Activated CD8-positive, alpha-beta memory T cell treated with anti-CD3 and anti-CD28 coated beads for 1 hour (primary cell): ENCODE measurements at places on chromosomes 5 and 9.

DNA sequence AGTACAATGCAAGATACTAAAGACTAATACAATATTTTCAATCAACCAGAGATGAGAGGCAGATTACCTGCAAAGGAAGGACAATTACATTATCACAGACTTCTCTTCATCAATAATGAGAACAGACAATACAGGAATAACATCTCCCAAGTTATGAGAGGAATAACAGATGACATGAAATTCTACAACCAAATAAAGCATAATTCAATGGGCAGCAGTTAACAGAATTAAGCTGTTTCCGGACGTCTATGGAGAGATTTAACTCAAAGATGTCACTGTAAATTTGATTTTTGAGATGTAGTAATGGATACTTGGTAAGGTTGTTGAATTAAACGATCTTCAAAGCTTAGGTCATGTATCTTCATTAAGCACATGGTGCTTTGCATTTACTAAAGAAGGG is 19.8 kb upstream of the PARP8 start:
- no peak for DNase-seq

- no peak for DNase-seq
Measured at GRCh38 chr9:108586471-108587139, 269.2 kb downstream of the ACTL7B start.

DNA sequence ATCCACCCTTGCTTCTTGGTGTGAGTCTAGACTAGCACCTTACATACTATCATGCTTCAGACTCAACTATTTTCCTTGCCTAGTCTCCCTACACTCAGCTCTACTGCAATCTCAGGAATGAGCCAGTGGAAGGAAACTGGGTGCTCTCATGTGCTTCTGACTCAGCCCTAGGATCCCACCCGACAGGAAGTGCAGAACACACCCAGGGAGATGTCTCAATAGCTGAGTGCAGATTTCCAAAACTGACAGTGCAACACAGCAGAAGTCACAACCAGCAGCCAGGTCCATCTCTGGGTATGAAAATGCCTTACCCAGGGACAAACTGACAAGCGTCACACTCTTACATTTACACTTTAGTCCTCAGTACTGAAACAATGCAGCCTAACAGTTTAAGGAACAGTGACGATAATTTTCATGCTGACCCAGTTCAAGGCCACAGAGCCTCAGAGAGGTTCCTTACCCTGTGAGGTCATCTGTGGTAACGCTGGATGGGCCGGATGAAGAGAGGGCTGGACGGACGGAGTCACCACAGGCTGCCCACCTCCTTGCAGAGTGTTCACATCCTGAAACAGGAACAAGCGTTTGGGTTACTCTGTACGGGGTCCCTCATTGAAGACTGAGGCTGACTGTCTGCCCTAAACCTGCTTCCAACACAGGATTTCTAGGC is 33.0 kb downstream of the FKBP15 start:
- no peak for DNase-seq

DNA sequence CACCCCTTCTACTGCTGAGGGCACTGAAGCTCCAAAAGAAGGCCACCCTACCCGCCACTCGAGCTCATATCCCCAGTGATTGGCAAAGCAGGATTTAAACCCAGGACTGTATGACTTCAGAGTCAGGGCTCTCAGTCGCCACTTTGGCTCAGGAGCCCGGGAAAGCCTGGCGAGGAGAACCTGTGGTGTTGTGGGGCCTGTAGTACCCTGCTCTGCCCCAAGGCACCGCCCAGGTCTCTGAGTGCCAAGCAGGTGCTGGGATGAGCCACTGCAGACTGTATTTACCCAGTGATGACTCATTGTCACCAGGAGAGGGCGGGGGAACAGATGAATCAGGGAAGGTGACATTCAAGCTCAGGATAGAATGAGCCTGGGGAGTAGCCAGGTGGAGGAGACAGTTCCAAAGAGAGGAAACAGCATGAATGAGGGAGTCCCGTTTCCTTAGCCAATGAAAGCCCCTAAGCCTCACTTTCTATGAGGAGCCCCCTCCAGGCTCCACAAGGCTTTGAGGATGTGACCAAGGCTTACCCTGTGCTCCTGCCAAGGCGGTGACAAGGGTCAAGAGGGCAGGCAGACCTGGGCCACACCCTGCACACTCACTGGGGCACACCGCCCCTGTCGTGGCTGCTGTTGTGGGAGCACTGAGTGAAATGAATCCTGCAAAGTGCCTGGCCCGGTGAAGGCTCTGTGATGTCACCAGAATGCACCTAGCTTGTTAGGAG is 17.8 kb upstream of the DPM2 start:
- peak; percentile 67 for DNase-seq

GRCh38 chr5:147616421-147616820 is 106.6 kb upstream of the DPYSL3 start:
- no peak for DNase-seq

DNA sequence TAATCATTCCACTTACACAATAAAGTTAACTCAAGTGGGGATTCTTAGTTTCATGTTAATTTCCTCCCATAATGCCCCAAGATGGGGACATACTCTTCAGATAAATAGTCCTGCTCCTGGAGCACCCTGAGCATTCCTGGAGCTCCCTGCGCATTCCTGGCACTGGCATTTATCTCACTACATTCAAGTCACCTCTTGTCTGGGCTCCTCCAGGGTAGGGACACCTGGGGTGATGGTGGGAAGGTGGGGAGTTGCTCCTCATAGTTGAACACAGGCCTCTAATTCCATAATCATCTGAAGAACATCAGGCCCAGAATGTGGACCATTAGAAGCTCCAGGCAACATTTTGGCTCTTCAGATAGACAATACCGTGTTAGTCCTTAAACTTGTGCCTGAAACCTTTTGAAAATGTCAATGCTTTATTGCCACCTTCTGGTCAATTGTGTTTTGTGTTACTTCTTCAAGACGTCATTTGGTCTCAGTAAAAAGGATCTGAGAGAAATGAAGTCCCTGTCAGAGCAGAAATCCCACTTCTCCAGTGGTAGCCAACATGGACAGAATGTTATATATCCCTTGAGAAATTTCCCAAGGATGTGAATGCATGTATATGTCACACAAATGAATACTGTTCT is 14.2 kb upstream of the AGGF1 start:
- DNase-seq: no peak

GRCh38 chr9:13100914-13101572 is 178.4 kb downstream of the MPDZ start:
- no peak for DNase-seq

GRCh38 chr9:88197016-88197415 is 58.7 kb upstream of the SPATA31C2 start:
- DNase-seq: no peak

- DNase-seq: no peak
Measured at GRCh38 chr5:74556006-74556405, 84.5 kb downstream of the ENC1 start.

DNA sequence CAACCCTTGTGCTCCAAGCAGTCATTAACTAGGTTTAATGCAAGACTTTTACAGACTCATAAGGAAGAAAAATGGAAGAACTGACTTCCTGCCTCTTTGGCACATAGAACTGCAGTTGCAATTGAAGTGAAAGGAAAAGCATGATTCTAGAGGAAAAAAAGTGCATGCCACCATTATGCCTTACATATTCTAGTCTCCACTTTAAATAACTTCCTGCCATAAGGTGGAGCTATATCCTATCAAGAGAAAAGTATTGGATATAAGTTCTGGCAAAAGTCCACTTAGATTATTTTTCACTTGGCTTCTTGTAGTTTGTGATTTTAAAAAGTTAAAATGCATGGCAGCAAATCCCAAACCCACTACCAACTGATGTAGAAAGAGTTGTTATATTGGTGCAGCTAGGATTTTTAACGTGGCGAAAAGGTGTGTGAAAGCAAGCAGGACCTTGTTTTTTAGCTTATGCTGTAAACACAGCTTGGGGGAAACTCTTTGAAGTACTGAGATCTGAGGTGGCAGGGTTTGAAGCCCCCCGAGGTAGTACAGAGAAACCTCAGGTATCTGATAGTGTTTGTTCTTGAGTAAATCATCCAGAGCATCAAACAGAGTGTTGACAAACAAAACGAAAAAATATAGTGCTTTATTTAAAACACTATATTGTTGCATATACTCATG is 117.9 kb downstream of the ANXA1 start:
- DNase-seq: no peak

DNA sequence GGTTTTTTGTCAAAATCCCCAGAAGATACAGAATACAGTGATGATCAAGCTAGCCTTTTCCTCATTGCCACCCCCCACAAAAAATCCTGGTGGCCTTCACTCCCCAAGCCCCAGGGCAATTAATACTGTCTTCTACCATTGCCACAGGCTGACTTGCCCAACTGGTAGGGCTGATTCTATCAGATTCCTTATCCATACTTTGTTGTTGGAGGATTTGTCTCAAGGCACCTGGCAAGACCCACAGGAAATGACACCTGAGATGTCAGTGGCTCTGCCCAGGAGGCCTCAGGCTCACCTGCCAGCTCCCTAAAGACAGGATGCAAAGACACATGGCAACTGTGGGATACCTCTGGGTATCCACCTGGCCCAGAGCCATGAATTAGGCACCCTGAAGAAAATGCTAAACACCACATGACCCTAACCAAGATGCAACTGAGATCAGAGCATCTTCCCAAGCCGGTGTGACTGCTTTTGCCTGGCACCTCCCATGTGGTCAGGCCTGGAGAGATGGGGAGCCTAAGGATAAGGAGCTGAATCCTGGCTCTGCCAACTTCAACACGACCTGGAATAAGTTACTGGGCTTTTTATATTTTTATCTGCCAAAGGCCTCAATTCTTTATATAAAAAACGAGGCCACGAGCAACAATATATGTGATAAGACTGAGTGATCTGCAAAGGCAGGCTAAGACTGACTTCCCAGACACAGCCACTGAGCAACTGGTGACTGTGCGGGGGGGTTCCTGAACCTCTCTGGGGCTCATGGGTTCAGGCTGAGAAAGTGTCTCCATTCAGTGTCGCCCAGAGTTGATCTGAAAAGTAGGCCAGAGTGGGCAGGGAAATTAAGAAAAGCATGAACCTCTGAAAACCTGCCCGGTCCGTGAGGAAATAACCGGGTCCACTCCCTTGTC is 944 bp downstream of the ATOX1 start:
- DNase-seq: no peak

GRCh38 chr9:126745574-126746411 is 59.0 kb upstream of the ZBTB43 start:
- no peak for DNase-seq

DNA sequence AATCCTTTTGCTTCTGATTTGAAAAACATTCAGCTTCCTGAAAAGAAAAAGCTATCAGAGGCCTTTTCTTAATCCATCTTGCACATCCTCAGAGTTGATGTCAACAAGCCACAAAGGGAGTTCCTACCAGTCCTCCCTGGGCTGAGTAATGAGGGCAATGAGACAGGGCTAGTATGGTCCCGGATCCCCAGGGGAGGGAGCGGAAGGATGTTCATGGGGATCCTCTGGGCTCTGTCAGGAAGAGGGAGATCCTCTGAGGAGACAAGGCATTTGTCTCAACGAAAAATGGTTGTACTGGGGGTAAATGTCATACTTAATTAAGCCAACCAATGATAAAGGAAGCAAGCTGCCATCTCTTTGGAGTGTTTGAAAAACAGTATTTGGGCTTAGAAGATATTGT is 195.3 kb downstream of the DTWD2 start:
- DNase-seq: no peak

DNA sequence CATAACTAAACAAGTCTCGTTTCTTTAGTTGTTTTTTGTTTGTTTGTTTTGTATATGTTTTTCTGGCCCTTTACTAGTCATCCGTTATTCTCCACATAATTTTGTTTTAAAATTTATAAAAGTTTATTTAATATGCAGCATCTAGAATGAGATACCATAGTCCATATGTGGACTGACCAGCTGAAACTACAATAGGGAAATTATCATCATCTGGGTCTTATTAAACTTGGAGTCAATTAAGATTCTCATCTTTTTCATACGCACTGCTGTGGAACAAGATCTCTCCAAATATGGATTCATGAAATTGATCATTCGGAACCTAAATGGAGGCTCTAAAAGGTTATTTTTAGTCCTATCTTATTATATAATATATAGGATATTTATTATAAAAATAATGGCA is 99.3 kb downstream of the FGF1 start:
- DNase-seq: no peak

- no peak for DNase-seq
Measured at GRCh38 chr9:128143525-128144238, 5.6 kb upstream of the LCN2 start.

DNA sequence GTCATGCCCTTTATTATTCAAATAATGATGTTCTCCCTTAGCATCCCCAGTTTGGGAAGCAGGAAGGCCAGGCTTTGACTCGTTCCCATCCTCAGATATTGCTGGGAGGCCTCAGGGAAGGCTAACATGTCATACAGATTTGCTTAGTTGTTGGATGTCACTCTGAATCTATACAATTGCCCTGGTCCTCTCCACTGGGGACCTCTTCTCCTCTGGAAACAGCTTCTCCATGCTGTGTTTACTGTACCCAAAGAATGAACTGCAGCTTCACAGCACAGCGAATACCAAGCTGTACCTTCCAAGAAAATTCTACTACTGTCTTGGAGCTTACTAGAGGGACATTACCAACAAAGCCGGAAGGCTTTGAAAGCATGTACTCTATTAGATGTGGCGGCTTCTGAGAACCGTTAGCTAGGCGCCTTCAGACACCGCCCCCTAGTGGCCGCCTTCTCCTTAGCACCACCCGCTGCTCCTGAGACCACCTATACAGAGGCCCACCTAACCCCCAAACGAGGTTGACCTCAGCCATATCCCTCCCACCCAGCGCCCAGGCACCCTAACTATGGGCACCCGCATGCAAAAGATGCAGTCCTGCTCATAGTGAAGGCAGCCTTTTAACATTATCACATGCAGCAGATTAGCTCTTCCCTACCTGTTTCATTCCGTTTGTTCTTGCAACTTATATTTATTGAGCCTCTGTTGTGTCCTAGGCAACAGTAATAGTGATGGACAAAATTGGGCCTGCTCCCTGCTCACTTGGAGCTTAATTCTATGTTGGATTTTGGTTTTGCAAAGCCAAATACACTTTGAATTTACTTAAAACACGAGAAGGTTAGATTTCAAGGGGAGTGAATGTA is 34.9 kb upstream of the FOXI1 start:
- DNase-seq: no peak

GRCh38 chr9:135410831-135411473 is 68.6 kb upstream of the PPP1R26 start:
- DNase-seq: no peak

DNA sequence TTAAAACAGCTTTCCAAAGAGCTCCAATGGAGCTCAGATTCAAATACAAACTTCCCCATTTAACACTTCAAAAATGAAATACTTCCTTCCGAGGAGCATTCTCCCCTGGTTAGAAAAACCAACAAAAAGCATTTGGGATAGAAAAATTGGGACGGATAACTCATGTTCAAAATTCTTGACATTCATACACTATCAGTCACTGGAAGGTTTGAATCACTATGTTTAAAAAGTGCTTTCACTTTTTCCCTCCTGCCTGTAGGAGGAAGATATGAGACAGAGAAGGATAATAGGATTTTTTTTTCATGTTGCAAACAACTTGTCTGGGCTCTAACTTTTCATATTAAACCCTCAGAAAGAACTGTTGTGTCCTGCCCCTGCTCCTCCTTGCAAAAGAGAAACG is 412.0 kb downstream of the ACTL7B start:
- DNase-seq: no peak

- DNase-seq: no peak
Measured at GRCh38 chr9:100452894-100453293, 20.1 kb upstream of the TMEFF1 start.

- no peak for DNase-seq
Measured at GRCh38 chr9:30522486-30522885, 1862.0 kb upstream of the ACO1 start.

- DNase-seq: no peak
Measured at GRCh38 chr5:80181618-80182211, 74.1 kb downstream of the SERINC5 start.
